ENCODE measurements at places on chromosomes 5 and 9.
A peak's percentile ranks its signal among the peaks of the same experiment; 100 is the strongest.

DNA sequence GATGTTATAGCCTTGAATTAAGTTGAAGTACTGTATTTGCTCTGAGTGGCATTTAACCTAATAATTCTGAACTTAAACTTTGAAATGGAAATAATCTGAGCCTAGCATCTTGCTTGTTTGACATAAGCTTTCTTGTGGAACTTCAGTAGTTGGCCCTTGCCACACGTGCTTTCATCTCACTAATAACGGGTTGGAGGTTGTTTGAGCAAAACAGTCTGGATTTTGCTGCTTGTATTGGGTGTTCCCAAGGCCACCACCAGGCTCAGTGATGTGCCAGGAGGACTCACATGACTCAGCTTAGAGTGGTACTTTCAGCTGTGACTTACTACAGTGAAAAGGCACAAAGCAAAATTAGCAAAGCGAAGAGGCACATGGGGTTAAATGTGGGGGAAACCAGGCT lies 35.7 kb downstream of the SECISBP2 start:
- no peak for DNase-seq

DNA sequence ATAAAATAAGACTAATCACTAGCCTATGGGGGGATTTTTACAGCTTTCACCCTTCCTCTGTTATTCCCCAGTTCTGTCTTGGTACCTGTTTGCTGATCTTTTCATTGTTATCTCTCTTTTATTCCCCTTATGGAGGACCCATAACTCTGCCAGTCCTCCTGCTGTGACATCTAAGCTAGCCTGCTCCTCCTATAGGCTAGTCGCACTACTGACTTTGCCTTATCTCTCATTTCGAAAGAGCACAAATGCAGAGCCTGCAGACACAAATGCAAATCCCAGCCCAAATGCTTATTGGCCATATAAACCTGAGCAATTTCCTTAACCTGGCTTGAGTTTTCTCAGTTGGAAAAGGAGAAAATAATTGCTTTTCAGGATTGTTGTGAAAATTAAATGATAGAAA lies 59.1 kb upstream of the CAMK4 start:
- DNase-seq, result no peak

DNA sequence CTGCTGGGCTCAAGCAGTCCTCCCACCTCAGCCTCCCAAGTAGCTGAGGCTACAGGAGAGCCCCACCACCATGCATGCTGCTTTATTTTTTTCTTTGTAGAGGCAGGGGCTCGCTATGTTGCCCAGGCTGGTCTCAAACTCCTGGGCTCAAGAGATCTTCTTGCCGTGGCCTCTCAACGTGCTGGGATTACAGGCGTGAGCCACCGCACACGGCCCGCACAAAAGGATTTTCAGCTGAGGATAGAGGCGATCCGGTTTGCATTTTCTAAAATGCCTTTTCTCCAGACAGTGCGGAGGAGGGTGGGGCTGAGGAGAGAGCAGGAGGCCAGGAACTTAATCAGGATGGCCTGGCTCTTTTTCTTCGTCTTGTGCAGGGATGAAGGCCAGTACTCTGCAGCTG lies 6.9 kb downstream of the HRH2 start:
- DNase-seq, result no peak

DNA sequence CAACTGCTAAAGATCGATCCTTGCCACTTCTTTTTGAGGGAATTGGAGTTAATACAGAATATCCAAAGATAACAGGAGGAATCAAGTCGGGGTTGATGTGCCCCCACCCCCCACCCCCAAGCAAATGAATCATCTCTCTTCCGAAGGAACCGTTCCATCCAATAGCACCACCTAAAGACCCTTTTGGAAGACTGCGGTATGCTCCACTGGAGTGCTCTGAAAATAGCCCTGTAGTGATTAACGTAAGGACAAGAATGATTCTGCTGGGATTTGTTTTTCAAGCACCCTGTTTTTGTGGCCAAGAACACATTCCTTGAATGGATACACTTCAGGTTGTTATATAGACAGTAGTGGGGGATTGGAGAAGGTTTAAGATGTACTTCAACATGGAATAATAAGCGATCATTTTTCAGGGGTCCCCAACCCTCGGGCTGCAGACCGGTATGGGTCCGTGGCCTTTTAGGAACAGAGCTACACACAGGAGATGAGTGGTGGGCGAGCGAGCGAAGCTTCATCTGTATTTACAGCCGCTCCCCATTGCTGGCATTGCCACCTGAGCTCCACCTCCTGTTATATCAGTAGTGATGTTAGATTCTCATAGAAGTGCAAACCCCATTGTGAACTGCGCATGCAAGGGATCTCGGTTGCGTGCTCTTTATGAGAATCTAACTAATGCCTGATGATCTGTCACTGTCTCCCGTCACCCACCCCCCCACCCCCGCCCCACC lies 44.5 kb upstream of the TMEM252 start:
- DNase-seq, result no peak

DNA sequence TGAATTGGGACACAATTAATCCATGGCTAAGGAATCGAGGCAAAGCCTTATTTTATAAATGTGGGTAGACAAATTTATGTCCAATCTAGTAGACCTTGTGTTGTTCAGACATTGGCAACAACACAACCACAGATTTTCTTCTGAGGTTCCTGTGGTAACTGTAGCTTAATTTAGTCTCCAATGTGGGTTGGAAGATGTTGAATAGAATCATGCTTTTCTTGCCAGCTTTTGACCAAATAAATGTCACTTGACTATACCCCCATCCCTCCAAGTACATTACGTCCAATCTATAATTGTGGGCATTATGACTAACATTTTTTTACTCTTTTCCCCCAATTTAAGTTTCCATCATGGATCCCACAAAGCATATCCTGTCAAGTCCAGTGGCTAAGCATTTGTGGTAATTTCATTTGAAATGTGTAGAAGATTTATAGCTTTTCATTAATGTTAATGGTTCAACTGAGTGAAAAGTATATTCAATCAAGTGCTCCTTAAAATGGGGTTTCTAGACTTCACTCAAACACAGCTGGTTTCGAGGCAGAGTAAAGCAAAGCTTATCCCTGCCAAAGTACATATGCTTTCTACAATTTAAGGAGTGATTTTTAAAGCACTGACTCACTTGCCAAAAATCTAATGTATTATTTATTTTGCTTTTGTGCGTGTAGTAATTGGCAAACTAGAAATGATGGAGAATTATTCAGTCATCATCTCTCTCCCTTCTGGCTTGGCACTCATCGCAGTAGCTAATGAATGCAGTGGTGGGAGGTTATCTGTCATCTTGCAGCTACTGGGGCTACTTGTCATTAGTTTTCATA lies 141.8 kb downstream of the FAM174A start:
- peak; percentile 86 for DNase-seq

GRCh38 chr5:106408141-106408540 lies 1262.6 kb downstream of the EFNA5 start:
- DNase-seq, result no peak

DNA sequence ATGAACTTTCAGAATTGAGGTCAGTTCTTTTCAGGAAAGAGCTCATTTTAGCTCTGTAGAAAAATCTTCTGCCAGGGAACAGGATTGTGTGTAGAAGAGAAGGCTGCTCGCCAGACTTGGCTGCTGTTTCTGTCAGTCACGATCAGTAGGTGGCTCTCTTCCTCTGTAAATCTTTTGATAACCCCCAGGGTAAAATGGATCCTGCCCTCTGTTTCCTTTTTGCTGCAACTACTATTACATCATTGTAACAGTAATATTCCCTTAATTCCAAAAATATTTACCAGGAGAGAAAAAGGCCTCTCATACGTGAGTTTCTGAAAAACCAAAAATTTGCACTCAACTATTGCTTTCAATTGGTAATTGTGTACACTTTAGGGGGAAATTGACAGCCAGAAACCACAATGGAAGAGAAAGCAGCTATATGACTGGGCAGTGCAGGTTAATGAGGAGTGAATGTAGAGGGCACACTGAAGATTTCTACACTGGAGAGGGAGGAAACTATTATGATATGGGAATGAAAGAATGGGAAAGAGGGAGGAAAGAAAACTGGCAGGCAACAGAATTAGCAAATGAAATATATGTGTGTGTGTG lies 12.3 kb downstream of the IFNA21 start:
- DNase-seq, result peak; percentile 11

GRCh38 chr5:33283243-33283642 lies 157.5 kb upstream of the TARS1 start:
- no peak for DNase-seq

GRCh38 chr5:165263536-165263935 lies 1758.1 kb downstream of the MAT2B start:
- no peak for DNase-seq

- no peak for DNase-seq
Observed at GRCh38 chr9:21135736-21136135, 5.9 kb downstream of the IFNW1 start.

DNA sequence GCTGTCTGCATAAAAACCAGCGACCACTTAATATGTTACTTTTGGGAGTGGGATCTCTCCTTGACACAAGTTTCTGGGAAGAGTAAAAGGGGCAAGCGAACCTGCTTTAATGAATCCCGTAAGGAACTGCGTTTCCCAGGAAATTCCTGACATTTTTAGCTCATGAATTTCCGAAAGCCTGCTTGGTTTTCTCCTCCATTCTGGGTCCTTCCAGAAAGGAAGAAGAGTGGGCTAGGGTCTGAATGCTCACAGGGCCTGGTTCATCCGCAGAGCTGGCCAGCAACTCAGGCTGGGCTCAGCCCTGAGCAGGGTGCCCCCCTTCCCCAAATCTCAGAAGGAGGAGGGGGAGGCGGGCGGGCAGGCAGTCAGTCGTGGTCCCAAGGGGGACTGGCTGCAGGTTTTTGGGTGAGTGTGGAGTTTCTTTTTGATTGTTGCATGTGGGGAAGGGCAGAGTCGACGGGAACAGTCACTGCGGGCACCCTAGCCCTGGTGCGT lies 1.2 kb upstream of the PURA start:
- DNase-seq, result peak; percentile 68

DNA sequence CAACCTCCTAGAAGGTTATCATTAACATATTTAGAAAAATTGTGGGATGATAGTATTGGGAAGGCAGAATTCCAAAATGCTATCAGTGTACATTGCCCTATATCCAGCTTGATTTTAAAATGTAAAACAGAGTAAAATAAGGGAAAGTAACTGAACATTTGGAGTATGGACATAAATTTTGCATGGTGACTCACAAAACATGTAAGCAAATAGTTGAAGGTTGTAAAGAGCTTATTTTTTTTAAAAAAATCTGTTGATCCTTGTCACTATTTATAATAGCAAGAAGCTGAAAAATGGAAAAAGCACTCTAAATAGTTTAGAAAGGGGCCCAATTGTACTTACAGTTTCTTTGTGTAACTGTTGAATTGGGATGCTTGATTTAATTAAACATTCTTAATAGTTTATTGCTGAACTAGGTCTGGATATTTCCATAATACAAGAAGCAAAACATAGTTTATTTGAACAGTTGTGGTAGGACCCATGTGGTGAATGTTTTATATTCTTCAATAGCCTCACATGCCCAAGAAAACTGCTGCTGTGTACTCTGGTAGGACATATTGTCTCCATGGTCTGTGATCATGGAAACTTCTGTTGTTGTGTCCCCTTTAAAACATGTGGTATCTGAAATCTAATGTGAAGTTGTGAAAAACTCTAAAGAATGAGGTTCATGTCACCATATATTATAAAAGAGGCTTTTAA lies 82.4 kb downstream of the NNT start:
- no peak for DNase-seq

DNA sequence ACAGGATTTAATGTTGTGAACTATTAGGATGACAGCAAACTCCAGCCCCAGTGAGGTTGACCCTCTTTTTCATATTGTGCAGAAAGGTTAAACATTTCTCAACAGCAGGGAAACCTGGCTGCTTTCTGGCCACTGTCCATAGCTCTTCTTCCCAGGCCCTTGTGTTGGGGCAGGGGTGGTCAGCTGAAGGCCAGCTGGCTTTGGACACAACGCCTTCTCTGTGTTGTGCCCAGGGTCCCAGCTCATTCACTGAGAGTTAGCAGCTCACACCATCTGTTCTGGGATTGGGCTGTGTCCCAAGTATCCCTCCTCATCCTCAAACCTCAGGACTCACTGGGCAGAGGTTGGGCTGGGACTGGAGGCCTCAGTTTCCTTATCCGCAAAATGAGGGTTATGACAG lies 1.3 kb downstream of the FGD3 start:
- no peak for DNase-seq

GRCh38 chr9:114925039-114925438 lies 5.4 kb downstream of the TNFSF8 start:
- no peak for DNase-seq

DNA sequence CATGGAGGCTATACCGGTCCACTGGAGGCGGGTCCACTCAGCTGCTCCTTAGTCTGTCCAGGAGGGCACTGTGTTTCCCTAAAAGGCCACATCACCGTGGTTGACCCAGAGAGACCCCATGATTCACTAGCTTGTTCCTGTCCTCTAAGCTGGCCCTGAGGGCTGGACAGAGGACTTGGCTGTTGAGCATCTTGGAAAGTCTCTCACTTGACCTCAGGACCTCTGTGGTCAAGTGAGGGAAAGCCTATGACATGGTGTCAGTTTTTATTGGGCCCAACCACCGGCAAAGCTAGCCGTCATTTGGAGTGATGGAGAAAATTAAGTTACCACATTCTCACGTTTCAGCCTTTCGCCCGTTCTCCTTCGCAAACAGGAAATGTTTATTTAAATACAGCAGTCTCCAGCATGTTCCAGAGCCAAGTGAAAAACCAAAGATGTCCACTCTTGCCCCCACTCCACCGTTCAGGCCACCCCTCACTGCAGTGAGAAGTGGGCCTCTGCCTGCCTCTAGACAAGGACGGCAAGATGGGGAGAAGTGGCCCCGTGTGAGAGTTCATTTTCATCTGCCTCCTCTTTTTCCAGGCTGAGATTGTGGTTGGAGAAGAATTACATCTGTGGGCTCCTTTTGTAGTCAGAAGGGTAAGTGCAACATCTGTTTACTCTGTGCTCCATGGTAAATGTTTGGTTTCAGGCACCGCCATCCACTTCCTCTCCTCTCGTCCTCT lies 4.4 kb downstream of the SLIT3 start:
- no peak for DNase-seq

- no peak for DNase-seq
Observed at GRCh38 chr9:90526386-90526785, 116.2 kb downstream of the DIRAS2 start.

GRCh38 chr9:68683433-68683832 lies 21.6 kb upstream of the PIP5K1B start:
- DNase-seq, result no peak

DNA sequence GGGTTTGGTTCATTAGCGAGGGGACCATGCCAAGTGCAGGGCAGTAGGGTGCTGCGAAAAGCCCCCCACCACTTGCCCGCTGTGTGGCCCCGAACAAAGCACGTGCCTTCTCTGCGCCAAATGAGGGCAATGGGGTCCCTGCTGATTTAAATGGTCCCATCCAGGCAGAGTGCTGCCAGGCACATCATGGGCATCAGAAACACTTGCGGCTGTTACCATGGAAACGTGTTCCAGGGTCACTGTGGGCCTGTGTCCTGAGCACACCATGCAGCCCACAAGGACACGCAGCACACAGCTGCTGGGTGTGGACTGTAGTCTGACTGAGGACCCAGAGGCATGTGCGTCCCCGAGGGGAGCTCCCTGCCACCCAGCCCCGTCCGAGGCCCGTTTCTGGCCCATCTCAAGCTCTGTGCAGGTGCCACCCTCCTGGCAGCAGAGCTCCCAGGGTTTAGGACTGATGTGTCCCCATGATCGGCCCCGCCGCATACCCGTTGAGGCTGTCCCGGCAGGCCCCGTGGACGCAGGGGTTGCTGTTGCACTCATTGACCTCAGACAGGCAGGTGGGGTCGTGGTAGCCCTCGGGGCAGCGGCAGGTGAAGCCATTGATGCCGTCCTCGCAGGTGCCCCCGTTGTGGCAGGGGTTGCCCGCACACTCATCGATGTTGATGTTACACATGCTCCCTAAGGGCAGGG lies 31.3 kb upstream of the SEC16A start:
- no peak for DNase-seq
